DMS53 (cell line): ENCODE measurements at places on chromosomes 6 and 20.

DNA sequence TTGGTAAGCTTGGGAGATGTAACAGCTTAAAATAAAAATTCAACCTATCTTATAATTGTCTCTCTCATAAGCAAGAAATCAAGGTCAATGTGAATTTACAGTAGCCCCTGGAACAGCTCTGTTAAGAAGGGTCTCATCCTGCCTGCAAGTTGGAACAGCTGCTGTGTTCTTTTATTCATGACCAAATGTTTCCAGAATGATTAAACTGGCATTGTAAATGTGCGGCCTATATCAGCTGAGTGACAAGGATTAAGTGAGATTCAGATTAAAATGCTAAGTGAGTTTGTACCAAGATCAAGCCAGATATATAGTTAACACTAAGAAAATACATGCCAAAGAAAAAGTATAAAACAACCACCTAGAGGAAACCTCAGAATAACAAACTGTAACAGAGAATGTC lies 45.3 kb upstream of the NRSN1 start:
- no peak for DNase-seq

DNA sequence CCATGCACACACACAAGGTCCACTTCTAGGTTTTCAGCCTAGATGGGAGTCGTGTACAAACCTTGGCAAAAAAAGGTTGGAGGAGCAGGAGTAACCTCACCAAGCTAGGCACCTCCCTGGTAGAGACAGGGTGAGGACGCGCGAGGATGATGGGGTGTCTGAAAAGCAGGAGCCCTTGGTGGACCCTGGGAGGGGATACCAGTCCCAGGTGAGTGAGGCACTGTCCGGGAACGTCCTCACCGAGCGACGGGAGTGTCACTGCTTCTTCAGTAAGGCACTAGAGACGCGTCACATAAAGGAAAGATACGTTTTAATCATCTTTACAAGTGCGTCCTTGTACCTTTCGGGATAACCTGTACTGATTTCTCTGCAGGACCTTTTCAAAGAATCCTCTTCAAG lies 29.4 kb upstream of the ZBP1 start:
- no peak for DNase-seq

DNA sequence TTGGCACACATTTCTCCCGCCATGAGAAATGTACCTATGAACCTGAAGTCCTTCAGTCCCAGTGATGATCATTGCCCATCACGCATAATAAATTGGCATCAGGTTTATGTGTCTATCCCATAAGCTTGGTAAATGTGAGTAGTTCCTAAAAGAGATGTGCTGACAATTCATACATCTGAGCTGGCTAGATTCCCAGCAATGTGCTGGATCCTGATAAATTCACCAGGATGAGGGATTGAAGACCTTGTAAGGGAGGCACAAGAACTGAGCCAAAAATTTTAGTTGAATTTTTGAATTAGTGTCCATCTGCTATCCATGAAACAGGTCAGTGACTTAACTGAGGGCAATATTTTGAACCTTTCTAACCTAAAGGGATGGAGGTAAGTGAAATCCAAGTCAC lies 267.9 kb upstream of the CITED2 start:
- DNase-seq: no peak

DNA sequence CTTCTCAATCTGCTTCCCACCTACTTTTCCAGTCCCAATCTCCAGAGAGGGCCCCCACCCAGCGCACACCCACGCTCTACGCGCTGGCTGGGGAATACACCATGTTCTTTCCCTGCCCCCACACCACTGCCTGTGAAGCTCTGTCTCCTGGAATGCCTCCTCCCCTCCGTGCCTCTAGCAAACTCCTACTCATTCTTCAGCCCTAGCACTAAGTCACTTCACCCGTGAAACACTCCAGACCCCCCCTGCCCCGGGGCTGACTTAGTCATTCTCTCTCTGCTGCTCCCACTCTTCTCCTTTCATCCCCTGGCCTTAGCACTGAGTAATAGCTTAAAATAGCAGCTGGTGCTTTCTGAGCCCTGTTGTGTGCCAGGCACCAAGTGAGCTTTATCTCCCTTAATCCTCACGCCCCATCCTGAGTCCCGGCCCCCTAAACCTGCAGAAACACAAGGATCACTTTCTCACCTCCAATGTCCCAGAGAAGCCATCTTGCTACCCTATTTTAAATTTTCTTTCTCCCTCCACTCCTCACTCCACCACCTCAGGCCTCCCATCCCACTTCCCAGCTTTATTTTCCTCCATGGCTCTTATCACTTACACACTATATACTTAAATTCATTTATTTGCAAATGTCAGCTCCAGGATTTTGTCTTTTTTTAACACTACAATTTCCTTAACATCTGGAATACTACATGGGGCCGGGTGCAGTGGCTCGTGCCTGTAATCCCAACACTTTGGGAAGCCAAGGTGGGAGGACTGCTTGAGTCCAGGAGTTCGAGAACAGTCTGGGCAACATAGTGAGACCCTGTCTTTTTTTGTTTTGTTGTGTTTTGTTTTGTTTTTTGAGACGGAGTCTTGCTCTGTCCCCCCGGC lies 6.3 kb upstream of the PARD6B start:
- DNase-seq: no peak

- DNase-seq: peak; percentile 54
Observed at GRCh38 chr6:32825966-32826365, 9.2 kb upstream of the HLA-DOB start.

DNA sequence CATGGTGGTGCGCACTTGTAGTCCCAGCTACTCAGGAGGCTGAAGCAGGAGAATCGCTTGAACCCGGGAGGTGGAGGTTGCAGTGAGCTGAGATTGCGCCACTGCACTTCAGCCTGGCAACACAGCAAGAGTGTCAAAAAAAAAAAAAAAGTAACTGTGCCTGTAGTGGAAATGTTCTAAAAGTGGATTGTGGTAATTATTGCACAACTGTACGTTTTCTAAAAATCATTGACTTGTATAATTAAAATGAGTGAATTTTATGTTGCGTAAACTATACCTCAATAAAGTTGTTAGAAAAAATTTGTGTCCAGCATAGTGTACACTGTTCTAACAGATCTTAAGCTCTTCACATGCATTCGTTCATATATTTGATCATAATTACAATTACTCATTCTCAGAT lies 5.5 kb downstream of the SEC23B start:
- DNase-seq: no peak

GRCh38 chr6:39339868-39340550 lies 17.5 kb upstream of the KCNK16 start:
- DNase-seq: peak; percentile 72
